ENCODE measurements at places on chromosomes 5 and 9. TPM values are rescaled to one million over a fixed set of nuclear protein-coding genes. Genes with fewer than 3 reads are reported as not detected.

DNA sequence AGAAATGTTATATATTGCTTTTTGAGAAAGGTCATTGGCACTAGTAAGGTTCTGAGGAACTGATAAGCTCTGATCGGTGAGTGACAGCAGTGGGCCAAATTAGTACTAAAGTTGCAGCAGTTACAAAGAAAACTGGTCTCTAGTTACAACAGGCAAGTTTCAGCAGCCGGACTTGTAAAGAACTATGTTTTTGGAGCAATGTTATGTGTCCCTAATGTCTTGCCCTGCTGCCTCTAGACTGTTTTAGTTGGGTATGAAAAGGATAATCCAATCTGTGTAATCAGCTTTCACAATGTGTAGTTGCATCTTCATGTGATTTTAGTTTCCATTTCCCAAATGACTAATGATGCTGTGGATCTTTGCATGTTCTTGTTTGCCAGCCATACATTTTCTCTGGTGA lies 113.5 kb downstream of the CAMK4 start:
- H3K4me3 ChIP-seq = no peak overlapping the region
- DNase-seq = no peak
- no peak overlapping the region for H3K27ac ChIP-seq
- no peaks in the 10 kb centered on the region for H3K36me3 ChIP-seq
- peaks cover 10% of the 10 kb centered on the region for H3K4me1 ChIP-seq

DNA sequence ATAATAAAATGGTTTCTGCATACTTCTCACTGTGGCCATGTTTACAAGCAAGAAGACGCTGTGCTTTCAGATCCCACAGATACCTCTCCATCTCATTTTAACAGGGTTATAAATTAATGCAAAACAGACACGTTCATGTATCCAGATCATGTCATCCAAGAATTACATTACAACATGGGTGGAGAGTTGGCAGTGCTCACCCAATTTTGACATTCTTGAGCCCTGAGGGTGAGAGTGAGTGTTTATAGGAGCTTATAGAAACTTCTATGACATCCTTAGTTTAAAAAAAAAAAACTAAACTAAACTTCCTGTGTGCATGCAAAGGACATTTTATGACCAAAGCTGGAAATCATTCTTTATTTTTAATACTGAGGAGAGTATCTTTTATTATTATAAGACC lies 9.1 kb downstream of the PRKACG start:
- H3K4me1 ChIP-seq = no peaks in the 10 kb centered on the region
- H3K4me3 ChIP-seq = no peak overlapping the region
- H3K27me3 ChIP-seq = no peaks in the 10 kb centered on the region
- DNase-seq = no peak
- no peak overlapping the region for H3K27ac ChIP-seq

DNA sequence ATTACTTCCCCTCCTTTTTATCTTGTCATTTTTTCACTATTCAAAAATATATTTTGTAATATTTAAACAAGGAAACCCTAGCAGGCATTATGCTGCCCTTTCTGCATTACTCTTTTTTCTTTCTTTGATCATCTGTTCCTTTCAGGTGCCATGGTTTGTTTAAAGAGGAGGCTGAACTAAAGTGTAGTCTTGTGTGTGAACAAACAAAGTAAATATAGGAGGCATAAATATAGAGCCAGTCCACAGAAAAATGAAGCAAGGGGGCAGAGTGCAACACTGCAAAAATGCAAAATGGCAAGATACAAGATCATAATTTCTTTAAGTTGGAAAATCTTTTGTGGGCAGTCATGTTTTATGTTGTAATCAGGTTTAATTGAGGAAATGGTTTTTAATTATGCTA lies 947.3 kb upstream of the COX7C start:
- H3K4me3 ChIP-seq = no peak overlapping the region
- H3K36me3 ChIP-seq = no peaks in the 10 kb centered on the region
- no peak overlapping the region for H3K27ac ChIP-seq
- no peak for DNase-seq
- H3K4me1 ChIP-seq = no peaks in the 10 kb centered on the region

DNA sequence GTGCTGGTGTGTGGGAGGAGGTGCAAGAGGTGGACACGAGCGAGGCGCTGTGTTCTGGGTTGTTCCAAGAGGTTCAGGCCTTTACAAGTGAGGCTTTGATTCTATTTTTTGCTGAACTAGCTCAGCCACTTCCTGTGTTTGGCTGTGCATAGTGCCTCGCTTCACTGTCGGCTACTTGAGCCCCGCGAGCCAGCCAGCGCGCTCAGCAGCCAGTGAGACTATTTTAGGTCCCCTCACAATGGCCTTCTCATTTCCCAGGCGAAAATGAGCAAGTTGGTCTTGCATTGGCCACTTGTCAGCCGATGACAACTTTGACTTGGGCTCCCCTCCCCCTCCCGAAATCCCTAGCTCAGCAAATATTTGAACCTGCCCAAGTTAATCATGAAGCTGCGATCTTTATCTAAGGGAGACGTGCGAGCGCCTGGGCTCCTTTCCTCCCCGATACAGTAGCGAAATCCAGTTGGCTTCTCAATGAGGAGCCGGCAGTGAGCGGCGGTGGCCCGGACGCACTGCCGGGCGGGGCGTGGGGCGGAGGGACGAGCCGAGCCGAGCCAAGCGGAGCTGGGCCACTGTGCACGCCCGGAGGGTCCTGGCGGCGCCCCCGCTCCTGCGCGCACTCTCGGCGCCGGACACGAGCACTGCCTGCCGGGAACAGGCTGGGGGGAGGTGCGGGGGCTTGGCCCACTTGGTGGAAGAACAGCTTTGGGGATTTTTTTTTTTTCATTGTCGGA lies 72.6 kb downstream of the PIK3R1 start:
- DNase-seq = peak; percentile 49
- peak overlapping the region; percentile 65 for H3K4me3 ChIP-seq
- peak overlapping the region; percentile 55 for H3K27ac ChIP-seq
- H3K27me3 ChIP-seq = no peaks in the 10 kb centered on the region

GRCh38 chr9:122457787-122458186 lies 19.9 kb downstream of the OR1J1 start:
- no peaks in the 10 kb centered on the region for H3K27me3 ChIP-seq
- no peak overlapping the region for H3K27ac ChIP-seq
- no peaks in the 10 kb centered on the region for H3K36me3 ChIP-seq
- no peaks in the 10 kb centered on the region for H3K4me1 ChIP-seq
- DNase-seq = no peak
- no peak overlapping the region for H3K4me3 ChIP-seq

- H3K27ac ChIP-seq = no peak overlapping the region
- H3K36me3 ChIP-seq = no peaks in the 10 kb centered on the region
- H3K27me3 ChIP-seq = no peaks in the 10 kb centered on the region
- DNase-seq = no peak
These were observed 55.5 kb upstream of the RASGRF2 start for GRCh38 chr5:80904533-80905187.

GRCh38 chr5:141649972-141650371 lies 1.2 kb downstream of the FCHSD1 start:
- DNase-seq = no peak
- H3K4me1 ChIP-seq = peaks cover 15% of the 10 kb centered on the region
- no peaks in the 10 kb centered on the region for H3K27me3 ChIP-seq
- H3K27ac ChIP-seq = peak overlapping the region; percentile 75

WNT8A gene
- not detected for polyA plus RNA-seq

Data from naive thymus-derived CD4-positive, alpha-beta T cell (primary cell).